Cerebellar cortex (tissue), 1 donor: ENCODE measurements at places on chromosomes 11 and 22.

DNA sequence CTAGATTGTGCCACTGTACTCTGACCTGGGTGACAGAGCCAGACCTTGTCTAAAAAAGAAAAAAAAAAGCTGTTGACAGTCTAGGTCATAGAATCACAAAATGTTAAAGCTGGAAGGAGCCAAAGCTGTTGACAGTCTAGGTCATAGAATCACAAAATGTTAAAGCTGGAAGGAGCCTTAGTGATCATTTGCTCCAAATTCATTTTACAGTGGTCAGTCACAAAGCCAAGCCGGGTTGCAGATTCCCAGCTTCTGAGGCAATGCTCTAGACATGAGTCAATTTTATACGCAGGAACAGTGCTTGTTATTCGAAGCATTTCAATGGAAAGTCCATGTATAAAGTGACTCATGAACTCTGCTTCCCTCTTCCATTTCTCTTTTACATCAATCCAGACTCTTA lies 47.4 kb downstream of the SYT13 start:
- no peak for DNase-seq

- DNase-seq, result no peak
Observed at GRCh38 chr11:9362393-9362863, 22.0 kb upstream of the IPO7 start.

DNA sequence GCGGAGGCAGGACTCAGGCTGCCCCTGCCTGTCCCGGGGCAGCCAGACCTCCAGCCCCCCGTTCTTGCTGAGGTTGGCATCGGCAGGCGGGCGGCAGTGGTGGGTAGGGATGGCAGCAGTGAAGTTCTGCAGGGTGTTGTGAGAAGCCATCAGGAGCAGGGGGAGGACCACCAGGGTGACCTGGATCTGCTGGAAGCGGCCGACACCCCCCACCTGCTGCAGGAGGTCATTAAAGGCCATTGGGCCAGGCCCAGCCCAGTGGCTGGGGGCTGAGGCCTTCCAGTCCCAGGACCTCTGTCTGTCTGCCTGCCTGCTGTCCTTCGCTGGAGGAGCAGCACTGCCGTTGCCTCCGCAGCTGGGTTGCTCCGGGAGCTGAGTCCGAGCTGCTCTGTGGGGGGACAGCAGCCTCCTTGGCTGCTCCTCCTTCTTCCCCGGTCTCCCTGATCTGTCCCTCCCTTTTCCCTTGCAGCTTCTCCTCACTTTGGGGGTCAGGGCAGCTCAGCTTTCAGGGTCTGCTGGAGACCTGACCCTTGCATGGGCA lies at the start of gene SLC22A6:
TSS of gene SLC22A6 (minus strand) at position 517 of the 541 bp plus-strand sequence. CDS start at position 240, 277 bp downstream.
- no peak for DNase-seq

DNA sequence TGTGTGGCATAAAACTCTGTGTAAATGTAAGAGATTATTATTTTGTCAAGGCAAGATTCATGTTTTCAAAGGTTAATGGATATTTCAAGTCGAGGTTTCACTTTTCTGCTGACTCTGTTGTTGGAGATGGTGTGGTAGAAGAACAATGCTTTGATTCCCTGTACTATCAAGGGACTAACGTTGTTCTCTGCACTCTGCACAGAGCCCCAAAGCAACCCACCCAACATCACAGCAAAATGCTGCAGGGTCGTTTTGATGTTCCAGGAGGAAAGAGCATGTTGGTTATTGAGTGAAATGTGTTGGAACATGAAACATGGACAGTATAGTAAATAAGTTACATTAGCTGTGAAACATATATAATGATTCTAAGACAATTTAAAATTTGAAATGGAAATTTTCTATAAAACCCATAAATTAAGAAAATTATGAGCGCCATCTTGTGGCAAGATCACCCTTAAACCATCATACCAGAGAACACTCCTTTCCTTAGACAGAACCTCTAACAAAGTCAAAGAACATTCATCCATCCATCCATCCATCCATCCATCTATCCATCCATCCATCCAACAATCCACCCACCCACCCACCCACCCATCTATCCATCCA lies 164.4 kb upstream of the ZBED5 start:
- DNase-seq, result peak; percentile 35

DNA sequence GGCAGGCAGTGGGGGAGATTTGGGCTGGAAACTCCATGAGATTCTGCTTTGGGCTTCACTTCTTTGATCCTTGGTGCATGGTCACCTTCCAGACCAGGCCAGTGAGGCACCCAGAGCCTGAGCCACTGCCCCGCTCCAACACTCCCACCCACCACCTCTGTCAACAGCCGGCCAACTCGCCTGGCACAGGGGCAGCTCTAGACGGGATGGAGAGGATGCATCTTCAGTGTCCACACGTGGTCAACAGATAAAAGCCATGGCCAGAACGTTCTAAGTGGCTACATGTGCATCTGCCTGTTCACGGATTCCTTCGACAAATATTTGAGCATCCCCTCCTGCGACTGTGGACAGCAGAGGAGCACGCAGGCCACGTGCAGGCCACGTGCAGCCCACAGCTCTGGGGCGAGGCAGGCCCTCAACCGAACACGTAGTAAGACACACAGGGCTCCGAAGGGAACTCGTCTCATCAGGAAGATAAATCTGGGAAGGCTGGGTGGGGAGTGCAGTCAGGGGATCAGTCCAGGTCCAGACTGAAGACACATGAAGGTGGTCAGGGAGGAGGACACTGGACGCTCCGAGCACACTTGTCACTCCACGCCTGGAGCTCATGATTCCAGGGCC lies 1.2 kb downstream of the LRRC56 start:
- no peak for DNase-seq

DNA sequence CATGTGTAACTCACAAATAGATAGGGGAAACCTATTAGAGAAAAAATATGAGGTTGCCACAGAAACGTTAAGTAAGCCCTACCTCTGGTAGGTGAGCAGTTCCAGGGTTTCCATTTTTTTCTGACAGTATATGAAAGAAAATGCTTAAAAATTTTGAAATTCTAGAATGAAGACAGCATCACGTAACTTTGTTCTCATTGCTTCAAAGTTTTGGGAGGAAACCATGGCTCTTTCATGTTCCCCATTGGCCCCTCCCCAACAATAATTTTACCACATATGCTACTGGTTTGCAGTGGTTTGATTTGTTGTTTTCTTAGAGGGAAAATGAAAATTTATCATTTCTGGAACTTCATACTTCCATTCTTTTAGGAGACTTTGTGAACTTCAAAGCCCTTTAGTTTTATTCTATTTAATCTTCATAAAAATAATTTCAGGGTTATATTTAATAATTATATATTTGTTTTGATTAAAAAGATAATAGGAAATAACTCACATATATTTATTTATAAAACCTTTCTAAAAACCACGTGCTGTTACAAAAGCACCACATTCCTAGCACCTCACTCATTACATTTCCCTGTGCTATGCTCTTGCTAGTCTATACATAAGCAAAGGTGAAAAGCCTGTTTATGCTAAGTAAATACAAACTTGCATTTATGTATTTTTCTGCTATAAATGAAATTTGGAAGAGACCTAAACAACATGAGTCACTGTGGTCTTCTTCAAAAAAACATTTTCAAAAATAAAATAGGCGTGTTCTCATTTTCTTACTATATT lies 113.4 kb downstream of the CASP12 start:
- DNase-seq, result no peak

- no peak for DNase-seq
Observed at GRCh38 chr11:16434036-16434435, 77.7 kb upstream of the SOX6 start.

- DNase-seq, result peak; percentile 29
Observed at GRCh38 chr11:104254347-104254746, 90.4 kb upstream of the PDGFD start.

GRCh38 chr11:71070490-71071453 lies 181.6 kb downstream of the SHANK2 start:
- no peak for DNase-seq

DNA sequence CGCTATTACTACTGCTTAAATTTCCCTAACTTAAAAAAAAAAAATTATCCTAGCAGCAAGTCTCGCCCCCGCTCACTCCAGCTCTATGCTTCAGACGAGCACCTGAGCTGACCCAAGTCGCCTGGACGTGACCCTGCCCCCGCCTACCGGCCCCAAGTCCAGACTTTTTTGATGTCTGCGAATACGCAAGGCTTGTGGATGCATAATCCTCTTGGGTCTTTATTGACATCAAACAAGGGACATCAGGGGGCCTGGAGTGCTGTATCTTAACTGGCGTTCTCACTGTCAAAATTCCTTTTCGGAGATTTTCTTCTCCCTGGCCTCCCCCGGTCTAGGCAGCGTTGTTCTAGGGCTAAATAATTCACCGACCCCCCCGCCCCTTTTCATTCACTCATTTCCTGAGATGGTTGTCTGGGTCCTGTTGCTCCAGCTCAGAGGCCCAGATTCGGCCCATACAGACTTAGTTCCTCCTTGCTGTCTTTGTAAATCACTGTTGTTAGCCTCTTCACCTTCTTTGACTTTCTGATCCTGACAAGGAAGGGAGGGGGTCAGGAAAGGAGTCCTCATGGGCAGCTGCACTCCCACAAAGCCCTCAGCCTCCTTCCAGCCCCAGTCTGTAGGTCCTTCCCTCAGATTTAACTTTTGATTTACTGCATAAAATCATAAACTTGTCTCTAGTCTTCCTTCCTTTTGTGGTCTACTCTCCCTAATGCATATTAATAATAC lies 601 bp upstream of the LRP4 start:
- DNase-seq, result no peak

DNA sequence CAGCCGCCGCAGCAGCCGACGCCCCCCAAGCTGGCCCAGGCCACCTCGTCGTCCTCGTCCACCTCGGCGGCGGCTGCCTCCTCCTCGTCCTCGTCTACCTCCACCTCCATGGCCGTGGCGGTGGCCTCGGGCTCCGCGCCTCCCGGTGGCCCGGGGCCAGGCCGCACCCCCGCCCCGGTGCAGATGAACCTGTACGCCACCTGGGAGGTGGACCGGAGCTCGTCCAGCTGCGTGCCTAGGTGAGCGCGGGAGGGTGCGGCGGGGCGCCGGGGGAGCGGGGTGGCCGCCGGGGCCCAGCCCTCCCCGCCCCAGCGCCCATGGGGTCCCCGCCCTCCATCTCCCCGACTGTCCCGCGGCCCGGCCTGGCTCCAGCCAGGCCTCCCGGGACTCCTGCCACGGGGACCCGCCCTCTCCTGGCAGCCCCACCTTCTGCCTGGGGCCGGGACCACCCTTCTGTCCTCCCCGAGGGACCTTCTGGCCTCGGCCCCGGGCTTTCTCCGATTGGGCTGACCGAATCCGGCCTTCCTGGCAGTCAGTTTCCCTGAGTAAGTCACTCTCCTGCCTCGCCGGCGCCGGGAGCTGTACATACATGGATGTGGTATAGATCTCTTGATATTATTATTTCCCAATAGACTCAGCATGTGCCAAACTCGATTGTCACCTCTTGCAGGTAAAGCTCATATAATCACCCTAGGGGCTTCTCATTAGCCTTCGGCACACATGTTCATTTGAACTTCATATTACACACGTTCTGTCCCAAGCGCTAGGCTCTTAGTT lies 720 bp downstream of the PACS1 start:
- peak; percentile 42 for DNase-seq

GRCh38 chr11:118792570-118793124 lies 1.7 kb upstream of the DDX6 start:
- peak; percentile 94 for DNase-seq

- DNase-seq, result no peak
Observed at GRCh38 chr11:32433914-32434355, 1.4 kb downstream of the WT1 start.

DNA sequence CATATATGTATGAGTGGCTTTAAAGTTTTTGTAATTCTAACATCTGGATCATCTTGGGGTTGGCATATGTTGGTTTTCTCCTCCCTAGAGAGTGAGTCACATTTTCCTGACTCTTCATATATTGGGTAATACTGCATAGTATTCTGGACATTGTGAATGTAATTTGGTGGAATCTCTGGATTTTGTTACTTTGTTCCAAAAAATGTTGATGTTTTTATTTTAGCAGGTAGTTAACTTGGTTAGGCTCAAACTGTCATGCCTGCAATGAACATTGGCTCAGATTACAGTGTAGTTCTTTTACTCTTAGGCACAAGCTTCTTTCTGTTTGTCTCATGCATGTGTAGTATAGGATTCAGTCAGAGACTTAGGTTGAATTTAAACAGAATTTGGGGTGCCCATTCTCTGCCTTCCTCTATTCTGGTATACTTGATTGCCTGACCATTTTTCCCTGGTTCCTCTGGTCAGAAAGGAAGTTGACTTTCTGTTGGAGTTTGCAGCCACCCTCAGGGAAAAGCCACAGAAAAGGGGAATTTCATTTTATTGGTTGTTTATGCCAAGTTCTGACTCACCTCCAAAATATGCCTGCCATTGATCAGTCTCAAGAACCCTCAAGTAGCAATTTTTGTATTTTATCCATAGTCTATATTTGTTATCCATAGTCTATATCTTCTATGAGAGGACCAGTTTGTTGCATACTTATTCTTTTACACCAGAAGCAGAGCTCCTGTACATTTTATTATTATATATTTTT lies 151.7 kb downstream of the UVRAG start:
- DNase-seq, result no peak

DNA sequence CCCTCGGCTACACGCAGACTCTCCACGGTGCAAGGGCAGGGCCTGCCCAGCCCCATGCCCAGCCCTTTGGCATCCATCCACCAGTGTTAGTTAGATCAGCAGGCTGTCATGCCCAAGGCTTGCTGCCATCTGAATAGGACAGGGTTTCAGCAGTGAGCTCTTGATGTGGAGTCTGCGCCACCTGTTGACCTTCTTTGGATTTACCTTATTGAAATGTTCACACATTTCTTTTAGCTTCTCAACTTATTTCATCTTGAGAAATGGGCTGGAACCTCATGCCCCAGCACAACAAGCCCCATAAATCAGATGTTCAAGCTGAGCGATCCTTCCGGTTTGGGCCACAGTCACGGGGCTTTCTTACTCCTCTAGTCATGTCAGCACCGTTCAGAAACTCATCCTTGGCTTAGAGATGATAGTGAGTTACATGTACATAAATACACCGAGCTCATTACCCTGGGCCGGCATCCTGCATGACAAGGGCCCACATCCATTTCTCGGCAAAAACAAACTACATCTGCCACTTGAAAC lies 61.7 kb downstream of the PARVB start:
- peak; percentile 50 for DNase-seq

DNA sequence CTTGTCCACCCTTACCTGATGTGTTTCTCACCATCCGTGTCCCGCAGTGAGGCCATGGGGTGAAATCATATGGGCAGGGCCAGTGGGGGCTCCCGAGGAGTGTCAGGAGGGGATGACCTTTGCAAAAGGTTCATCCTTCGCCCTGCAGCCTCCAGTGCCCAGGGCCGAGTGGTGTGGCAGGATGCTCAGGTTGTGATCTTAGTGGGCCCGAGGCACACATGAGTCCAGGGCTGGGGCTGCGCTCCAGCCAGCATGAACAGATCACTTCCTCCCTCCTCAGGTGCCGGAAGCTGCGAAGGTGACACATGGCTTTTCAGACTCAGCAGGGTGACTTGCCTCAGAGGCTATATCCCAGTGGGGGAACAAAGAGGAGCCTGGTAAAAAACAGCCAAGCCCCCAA lies 2.8 kb upstream of the FKBP2 start:
- no peak for DNase-seq

DNA sequence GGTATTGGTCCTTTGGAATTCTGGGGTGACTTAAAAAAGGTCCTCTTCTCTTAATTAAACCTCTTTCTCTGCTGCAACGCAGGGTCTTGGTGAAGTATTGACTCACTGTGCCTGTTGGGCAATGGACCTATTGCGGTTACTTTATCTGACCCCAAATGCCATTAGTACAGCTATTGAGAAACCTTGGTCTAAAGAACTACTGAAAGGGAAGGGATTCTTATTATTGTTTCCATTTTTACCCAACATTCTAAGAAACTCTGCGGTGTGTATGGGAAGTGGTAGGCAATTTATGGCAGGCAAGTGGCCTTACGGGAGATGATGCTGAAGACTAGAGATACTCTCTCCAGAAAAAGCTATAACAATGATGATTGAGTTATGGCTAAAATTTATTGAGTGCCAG lies 12.5 kb downstream of the SLC6A5 start:
- no peak for DNase-seq

GRCh38 chr11:1930462-1930830 lies 10.9 kb downstream of the TNNT3 start:
- no peak for DNase-seq
